ENCODE measurements at places on chromosomes 3 and 15. TPM values are rescaled to one million over a fixed set of nuclear protein-coding genes. Genes with fewer than 3 reads are reported as not detected.

The STARD5 gene
- 5.2 TPM for polyA plus RNA-seq

The DAZL gene
- polyA plus RNA-seq: not detected

The MYLK gene
- 23.2 TPM for polyA plus RNA-seq

The SST gene
- polyA plus RNA-seq: not detected

DNA sequence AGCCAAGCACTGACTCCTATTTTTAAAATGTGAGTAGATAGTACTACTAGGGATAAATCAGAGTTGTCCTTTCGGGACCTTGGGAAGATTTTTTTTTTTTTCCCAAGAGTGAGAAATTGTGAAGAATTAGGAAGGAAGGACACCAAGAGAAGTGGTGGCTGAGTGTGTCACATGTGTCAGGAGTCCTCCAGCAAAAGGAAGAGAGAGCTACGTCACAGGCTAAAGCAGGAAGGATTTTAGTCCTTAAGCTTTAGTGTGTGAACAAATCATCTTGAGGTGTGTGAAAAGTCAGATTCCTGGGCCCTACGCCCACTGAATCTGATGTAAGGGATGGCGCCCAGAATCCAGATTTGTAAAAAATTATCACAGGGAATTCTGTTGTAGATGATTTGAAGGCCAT lies 172.7 kb downstream of the SERPINI1 start:
- no peak for DNase-seq

DNA sequence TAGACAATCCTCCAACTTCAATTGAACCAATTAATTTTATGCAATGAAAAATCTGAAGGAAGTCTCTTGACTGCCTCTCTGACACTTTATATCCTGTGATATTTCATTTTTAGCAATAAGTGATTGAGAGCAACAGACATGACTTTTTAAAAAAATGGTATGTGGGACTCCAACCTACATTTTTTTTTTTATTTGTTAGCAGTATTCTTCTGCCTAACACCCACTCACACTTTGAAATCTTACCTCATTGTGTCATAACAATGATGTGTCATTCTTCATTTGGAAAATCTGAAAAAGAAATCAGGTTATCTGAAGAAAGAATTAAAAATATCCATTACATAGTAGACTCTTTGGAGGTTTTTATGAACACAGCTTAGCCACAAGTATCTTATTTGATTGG lies 541.3 kb upstream of the KCNMB2 start:
- DNase-seq: no peak
